WTC11 (cell line): ENCODE measurements at places on chromosomes 1 and 21.

DNA sequence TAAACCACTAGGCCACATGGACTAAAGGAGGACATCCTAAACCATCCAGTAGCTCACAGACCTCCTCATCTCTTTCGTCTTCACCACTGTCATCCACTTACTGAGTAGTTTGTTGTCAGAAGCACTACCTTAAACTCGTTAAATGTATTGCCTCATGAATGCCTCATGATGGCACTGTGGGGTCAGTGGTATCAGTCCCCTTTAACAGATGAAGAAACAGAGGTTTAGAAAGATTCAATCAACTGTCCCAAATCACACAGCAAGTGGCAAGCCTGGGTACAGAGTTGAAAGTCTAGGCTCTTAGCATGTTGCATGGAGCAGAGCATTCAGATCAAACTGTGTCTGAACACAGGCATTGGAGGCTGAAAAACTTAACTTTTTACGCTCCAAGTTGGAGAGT lies 183.6 kb upstream of the KIAA0040 start:
- DNase-seq = no peak
- H3K27me3 ChIP-seq = 0 out of 2 replicates have a peak, but pooled peaks cover 4% of the 10 kb centered on the region
- H3K4me1 ChIP-seq = peaks cover 14% of the 10 kb centered on the region
- H3K36me3 ChIP-seq = no peaks in the 10 kb centered on the region
- no peak overlapping the region for H3K27ac ChIP-seq

- no peak overlapping the region for H3K27ac ChIP-seq
- no peak overlapping the region for H3K4me3 ChIP-seq
- no peaks in the 10 kb centered on the region for H3K27me3 ChIP-seq
- H3K36me3 ChIP-seq = peaks cover 8% of the 10 kb centered on the region
These were observed 12.4 kb downstream of the SAMSN1 start for GRCh38 chr21:14533499-14534428.

DNA sequence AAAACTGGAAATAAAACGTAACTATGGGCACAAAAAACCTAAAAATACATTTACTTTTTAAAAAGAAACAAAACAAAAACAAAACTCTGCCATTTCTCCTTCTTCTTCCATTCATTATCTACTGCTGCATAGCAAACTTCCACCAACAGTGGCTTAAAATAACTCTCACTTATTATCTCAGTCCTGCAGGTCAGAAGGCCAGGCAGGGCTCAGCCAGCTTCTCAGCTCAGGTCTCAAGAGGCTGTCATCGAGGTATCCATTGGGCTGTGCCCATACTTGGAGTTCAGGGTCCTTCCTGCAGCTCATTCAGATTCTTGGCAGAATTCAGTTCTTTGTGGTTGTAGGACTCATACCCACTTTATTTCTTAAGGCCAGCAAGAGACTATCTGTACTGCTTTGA lies 352.7 kb upstream of the PLD5 start:
- no peak overlapping the region for H3K27ac ChIP-seq
- no peaks in the 10 kb centered on the region for H3K4me1 ChIP-seq
- H3K27me3 ChIP-seq = no peaks in the 10 kb centered on the region
- H3K4me3 ChIP-seq = no peak overlapping the region
- no peaks in the 10 kb centered on the region for H3K36me3 ChIP-seq

DNA sequence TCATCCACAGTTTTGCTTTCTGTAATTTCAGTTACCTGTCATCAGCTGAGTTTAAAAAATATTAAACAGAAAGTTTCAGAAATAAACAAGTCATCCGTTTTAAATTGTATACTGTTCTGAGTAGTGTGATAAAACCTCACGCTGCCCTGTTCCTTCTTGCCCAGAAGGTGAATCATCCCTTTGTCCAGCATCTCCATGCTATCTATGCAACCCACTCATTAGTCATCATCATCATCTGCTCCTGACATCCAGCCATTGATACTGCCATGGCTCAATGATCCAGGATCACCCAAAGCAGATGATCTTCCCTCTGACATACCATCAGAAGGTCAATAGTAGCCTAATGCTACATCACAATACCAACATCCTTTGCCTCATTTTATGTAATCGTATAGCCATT lies 198.3 kb downstream of the SLC44A5 start:
- no peak for DNase-seq
- no peaks in the 10 kb centered on the region for H3K27me3 ChIP-seq
- H3K4me1 ChIP-seq = no peaks in the 10 kb centered on the region
- H3K27ac ChIP-seq = no peak overlapping the region

GRCh38 chr1:168225476-168226190 lies at the start of gene SFT2D2:
Gene SFT2D2, plus strand, starts transcription at chr1:168226004. Its CDS starts 76 bp downstream, at chr1:168226080.
- peaks cover 12% of the 10 kb centered on the region; the same call in 1 of the 2 replicates for H3K36me3 ChIP-seq
- H3K4me1 ChIP-seq = peaks cover 32% of the 10 kb centered on the region
- H3K27ac ChIP-seq = peak within 1 kb of the TSS; percentile 57
- peak; percentile 57 for DNase-seq
- H3K4me3 ChIP-seq = peak within 1 kb of the TSS; percentile 90

DNA sequence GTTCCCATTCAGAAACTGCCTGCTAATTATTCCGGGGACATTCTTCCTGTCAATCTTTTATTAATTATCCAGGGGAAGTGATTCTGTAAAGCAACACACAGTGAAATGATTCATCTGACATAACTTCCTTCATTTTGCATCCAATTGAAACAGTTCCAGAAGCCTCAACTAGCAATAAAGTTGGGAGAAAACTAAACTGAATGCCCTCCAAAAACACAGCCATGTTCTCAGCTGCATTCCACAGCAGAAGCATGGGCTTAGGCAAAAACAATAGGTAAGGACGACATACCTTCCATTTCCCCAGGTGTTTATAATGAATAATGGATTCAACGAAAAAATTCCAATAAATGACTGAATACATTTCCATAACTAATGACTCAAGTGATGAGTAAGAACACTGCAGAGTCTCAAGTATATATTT lies 36.9 kb upstream of the TARBP1 start:
- H3K36me3 ChIP-seq = no peaks in the 10 kb centered on the region
- no peak overlapping the region for H3K4me3 ChIP-seq
- no peak for DNase-seq
- H3K4me1 ChIP-seq = peaks cover 32% of the 10 kb centered on the region
- H3K27me3 ChIP-seq = no peaks in the 10 kb centered on the region

GRCh38 chr1:233543338-233544255 lies 70.3 kb upstream of the KCNK1 start:
- H3K27ac ChIP-seq = no peak overlapping the region
- H3K27me3 ChIP-seq = no peaks in the 10 kb centered on the region; the same call in 1 of the 2 replicates
- H3K4me3 ChIP-seq = no peak overlapping the region
- H3K4me1 ChIP-seq = no peaks in the 10 kb centered on the region

GRCh38 chr1:221801773-221802516 lies 60.1 kb upstream of the DUSP10 start:
- no peaks in the 10 kb centered on the region for H3K27me3 ChIP-seq
- H3K27ac ChIP-seq = no peak overlapping the region
- peaks cover 9% of the 10 kb centered on the region for H3K4me1 ChIP-seq
- no peak for DNase-seq
- no peak overlapping the region for H3K4me3 ChIP-seq

DNA sequence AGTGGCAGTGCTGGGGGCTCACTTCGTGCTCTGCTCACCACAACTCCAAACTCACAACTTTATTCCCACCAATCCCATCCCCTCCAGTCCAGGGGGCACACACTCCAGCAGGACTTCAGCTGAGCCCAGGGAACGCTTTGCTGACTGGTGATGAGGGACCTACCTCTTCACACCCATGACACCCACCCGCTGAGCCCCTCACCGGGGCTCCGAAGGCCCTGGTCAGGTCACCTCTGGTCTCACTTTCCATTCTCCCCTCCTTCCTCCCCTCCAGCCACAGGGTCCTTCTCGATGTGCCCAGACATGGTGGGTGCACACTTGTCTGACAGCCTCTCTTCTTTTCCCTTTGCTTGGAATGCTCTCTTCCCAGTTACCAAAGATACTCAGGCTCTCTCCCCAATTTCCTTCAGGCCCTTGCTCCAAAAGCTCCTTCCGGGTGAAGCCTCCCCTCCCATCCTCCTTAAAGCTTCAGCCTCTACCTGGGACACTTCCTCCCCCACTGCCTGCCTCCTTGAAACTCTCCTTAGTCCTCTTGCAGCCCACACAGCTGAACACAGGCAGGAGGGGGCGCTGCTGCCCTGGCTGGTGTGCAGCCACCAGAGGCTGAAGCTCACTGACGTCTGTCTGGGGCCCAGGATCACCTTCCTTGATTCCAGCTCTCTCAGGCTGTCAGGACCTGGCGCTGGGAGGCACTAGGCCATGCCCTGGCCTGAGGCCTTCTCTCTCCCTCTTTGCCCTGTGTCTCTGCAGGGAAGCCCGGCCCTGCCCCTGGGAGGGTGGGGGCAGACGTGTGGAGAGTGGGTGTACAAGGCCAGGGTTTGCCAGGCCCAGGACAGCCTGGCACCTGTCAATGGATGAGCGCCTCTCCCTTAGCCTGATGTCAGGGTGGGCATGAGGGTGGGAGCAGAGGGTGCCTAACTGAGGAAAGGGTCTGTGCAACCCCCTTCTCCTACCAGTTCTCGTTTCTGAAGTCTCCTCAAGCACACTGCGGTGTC lies 1.6 kb downstream of the KCNE1 start:
- DNase-seq = peak; percentile 90
- no peaks in the 10 kb centered on the region; the same call in 1 of the 2 replicates for H3K4me1 ChIP-seq
- no peaks in the 10 kb centered on the region for H3K27me3 ChIP-seq
- no peaks in the 10 kb centered on the region for H3K36me3 ChIP-seq
- H3K4me3 ChIP-seq = no peak overlapping the region

DNA sequence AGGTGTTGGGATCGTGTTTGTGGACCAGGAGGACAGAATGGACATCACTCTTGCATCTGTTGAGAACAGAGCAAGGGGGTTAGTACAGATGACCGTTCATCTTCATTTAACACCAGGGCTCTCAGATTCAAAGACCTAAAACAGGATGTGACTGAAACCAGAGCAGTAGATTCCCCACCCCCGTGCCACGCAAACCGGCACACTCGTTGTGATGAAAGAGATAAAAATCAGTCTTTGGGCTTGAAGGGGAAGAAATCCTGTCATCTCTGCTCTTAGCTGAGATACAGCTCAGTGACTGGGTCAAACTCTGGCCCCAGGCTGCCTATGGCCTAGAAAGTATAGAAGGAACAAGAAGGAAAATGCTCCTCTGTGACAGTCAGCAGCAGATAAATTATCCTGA lies 146.2 kb upstream of the KRTAP19-8 start:
- peak overlapping the region; percentile 88 for H3K27ac ChIP-seq
- peaks cover 10% of the 10 kb centered on the region for H3K36me3 ChIP-seq
- H3K27me3 ChIP-seq = no peaks in the 10 kb centered on the region
- no peak overlapping the region for H3K4me3 ChIP-seq

GRCh38 chr1:57109247-57109646 lies 143.4 kb upstream of the C8B start:
- DNase-seq = no peak
- no peaks in the 10 kb centered on the region for H3K27me3 ChIP-seq
- no peak overlapping the region for H3K4me3 ChIP-seq
- peaks cover 29% of the 10 kb centered on the region for H3K4me1 ChIP-seq
- no peak overlapping the region for H3K27ac ChIP-seq
- no peaks in the 10 kb centered on the region for H3K36me3 ChIP-seq
